ENCODE measurements at places on chromosomes 1 and 21.

DNA sequence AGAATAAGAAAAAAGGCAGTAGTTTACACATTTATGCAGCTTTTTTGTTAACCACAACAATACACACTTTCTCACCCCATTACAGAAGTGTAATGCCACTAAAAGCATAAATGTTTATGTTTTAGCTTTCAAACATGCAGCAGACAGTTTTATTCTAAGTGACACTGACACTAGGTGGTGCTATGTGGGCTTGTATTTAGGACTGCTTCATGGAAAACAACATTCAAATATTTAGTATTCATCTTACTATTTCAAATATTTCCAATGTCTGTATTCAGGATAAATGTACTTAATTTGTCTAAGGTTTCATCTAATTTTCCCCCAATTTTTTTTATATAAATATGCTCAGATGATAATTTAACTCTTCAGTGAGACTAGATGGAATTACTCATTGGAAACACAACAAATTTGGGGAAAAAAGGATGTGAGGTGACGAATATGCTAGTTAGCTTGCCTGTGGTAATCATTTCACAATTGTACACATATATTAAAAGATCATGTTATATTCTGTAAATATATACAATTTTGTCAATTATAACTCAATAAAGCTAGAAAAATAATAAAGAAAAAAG, 71.4 kb downstream of the USP1 start:
- DNase-seq = no peak

GRCh38 chr1:55444667-55445066, 229.5 kb upstream of the USP24 start:
- DNase-seq = no peak

- DNase-seq = no peak
Measured at GRCh38 chr1:165576536-165576935, 32.7 kb downstream of the LRRC52 start.

- no peak for DNase-seq
Measured at GRCh38 chr1:151013518-151013917, 5.3 kb downstream of the PRUNE1 start.

GRCh38 chr1:197466813-197467212, 198.8 kb downstream of the CRB1 start:
- DNase-seq = no peak

- DNase-seq = no peak
Measured at GRCh38 chr1:182080955-182081582, 19.6 kb upstream of the ZNF648 start.

- DNase-seq = no peak
Measured at GRCh38 chr1:22096036-22096435, 43.5 kb downstream of the CDC42 start.

- no peak for DNase-seq
Measured at GRCh38 chr1:31413405-31414001, 490 bp downstream of the SERINC2 start.

- no peak for DNase-seq
Measured at GRCh38 chr1:183331091-183331742, 87.0 kb downstream of the NMNAT2 start.

GRCh38 chr1:25050165-25050564, 120.1 kb upstream of the RUNX3 start:
- DNase-seq = no peak

DNA sequence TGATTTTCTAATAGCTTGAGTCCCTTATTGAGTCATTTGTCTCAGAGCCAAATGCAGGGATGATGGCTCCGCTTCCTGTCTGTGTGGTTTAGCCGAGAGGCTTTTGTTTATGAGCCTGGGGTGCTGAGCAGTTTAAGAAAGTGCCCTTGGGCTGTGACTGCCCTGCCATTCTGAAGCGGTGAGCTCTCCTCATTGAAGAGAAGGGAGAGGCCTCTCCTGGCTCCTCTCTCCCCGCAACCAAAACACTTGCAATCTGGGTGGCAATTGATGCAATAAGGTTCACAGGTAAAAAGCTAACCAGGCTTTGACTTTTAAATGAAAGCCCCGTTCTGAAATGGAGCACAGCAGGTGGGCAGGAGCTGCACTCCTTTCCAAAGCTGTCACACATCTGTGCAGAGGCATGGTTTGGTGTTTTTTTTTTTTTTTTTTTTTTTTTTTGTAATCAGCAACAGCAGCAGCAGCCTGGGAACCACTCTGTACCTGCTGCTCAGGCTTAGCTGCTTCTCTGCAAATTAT, 403.7 kb downstream of the SIPA1L2 start:
- peak; percentile 40 for DNase-seq

- DNase-seq = no peak
Measured at GRCh38 chr1:244065960-244066388, 14.9 kb downstream of the ZBTB18 start.

GRCh38 chr1:95406279-95406678, 172.3 kb downstream of the RWDD3 start:
- DNase-seq = no peak

DNA sequence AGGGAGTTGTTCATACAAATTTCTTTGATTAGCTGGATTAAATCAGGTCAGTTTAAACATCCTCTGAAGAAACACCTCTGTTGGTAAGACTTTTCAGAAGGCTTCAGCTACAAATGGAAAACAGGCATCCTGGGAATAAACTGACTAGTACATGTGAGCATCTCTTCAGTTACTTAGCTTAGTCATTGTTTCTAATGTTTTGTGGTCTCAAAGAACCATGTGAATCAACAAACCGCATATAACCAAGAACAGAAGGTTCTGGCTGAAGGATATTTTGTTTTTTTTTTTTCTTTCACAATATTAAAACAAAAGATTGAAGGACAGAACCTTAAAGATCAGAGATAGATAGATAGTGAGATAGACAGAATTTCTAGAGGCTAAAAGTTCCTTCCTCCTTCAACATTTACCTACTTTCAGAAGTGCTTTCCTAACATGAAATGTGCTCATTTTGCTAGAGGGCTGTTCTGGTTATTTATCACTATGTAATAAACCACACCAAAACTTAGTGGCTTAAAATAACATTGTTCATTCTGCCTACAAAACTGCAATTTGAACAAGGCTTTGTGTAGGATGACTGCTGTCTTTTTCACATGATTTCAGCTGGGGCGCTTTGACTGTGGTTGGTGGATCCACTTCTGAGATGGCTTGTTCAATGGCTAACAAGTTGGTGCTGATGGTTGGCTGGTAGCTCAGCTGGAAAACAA, 119.8 kb upstream of the PTGFR start:
- no peak for DNase-seq

DNA sequence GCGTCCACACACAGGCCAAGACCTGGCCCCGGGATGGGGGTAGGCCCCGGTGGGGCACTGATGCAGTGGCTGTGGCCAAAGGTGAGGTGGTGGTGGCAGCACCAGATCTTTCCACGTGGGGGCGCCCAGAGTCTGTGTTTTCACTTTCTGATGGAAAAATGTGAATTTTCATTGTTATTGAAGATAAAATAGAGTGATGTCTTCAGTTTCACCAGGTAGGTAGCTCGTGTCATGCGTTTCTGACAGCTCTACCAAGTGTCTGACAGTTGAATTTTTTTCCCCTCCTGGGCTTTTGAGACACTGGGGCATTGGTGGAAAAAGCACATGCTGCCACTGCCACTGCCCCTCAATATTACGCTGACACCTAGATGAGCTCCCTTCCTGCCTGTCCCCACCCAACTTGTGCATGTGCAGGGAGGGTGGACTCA, 40.0 kb upstream of the MAGOH start:
- no peak for DNase-seq

DNA sequence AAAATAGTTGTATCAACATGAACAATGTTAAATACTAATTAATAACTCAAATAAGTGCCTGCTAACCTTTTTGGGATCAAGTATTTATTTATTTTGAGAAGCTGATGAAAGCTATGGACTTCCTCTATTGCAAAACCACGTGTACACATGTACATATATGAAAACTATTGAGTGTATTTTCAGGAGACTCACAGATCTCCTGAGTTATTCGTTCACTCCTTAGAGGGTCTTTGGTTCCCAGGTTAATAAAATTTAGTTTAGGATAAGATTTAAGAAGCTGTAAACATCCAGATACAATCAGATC, 130.5 kb downstream of the DISC1 start:
- no peak for DNase-seq

GRCh38 chr1:224387943-224388342, 31.3 kb downstream of the CNIH4 start:
- DNase-seq = no peak
